ENCODE measurements at places on chromosomes 7 and 10. TPM values are rescaled to one million over a fixed set of nuclear protein-coding genes. Genes with fewer than 3 reads are reported as not detected.

Gene EBLN1
- total RNA-seq = not detected

Gene AOAH
- total RNA-seq = 10.0 TPM

Gene UTF1
- total RNA-seq = not detected

Gene TSC22D4
- 78.5 TPM for total RNA-seq

Gene PHKG1
- total RNA-seq = 1.2 TPM

Gene PALD1
- 5.4 TPM for total RNA-seq
